HTR-8/SVneo (cell line): ENCODE measurements at places on chromosomes 1 and 21.

GRCh38 chr1:171299342-171299741, 14.6 kb upstream of the FMO4 start:
- no peak for DNase-seq

GRCh38 chr1:7526196-7526866, 244.8 kb upstream of the VAMP3 start:
- DNase-seq: peak; percentile 38

DNA sequence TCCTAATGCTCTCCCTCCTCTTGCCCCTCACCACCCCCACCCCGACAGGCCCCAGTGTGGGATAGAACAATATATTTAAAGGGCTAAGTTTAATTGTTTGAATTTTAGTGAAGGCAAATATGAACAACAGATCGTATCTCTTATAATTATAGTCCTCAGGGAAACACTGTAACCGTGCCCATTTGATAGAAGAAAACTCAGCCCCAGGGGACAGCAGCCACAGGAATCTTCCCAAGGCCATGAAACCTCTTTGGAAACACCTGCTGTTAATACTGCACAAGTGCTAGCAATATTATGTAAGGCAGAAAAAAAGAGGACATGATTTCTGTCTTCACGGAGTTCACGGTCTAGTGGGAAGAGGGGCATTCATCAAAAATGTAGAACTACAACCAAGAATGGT, 142.2 kb downstream of the URB2 start:
- no peak for DNase-seq

DNA sequence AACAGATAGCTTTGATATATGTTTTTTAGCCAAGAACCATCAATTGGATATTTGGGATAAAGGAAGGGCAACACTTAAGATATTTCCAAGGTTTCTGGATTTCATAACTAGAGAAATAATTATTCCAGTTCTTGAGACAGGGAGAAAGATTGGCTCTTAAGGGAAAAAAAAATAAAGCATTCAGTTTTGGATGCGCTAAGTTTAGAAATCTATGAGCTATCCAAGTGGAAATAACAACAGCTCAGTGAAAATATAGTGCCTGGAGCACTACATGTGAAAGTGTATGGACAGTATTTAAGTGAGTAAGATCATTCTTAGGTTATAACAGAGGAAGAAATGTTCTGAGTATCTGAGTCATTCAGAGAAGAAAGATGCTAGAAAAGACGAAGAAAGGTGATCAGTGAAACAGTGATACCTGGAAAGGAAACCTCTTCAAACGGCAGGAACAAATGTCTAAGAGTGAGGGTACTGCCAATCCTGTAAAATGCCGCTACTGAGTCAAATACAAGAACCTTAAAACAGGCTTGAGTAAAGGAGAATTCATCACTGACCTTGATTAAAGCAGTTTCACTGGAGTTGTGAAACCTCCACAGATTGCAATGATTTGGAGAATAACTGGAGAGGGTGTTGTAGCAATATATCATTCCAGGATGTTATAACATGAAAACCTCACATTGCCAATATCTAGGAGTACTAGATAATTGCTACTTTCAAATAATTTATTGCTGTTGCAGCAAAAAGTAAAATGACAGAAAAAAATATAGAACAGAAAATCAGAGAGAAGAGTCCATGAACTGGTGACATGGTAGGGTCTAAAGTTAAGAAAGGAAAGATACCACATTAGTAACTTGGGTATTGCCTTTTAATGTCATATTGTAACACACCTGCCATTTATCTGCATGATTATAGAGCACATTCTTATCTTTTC, 482.1 kb upstream of the RGS18 start:
- DNase-seq: no peak

- no peak for DNase-seq
Measured at GRCh38 chr1:19650416-19651140, 6.5 kb downstream of the NBL1 start.

DNA sequence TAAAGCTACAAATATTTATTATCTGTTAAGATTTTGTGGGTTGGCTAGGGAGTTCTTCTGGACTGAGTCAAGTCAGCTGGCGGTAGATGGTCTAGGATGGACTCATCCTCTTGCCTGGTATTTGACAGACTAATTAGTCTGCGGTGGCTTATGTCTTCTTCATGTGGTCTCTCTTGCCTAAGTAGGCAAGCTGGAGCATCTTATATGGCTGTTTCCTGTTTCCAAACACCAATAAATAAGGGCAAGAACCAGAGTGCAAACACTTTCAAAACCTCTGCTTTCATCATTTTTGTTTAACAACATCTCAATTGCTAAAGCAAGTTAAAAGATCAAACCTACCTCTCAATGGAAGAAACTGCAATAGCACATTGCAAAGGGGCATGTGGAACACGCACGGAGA, 484.8 kb downstream of the PTPRC start:
- no peak for DNase-seq

DNA sequence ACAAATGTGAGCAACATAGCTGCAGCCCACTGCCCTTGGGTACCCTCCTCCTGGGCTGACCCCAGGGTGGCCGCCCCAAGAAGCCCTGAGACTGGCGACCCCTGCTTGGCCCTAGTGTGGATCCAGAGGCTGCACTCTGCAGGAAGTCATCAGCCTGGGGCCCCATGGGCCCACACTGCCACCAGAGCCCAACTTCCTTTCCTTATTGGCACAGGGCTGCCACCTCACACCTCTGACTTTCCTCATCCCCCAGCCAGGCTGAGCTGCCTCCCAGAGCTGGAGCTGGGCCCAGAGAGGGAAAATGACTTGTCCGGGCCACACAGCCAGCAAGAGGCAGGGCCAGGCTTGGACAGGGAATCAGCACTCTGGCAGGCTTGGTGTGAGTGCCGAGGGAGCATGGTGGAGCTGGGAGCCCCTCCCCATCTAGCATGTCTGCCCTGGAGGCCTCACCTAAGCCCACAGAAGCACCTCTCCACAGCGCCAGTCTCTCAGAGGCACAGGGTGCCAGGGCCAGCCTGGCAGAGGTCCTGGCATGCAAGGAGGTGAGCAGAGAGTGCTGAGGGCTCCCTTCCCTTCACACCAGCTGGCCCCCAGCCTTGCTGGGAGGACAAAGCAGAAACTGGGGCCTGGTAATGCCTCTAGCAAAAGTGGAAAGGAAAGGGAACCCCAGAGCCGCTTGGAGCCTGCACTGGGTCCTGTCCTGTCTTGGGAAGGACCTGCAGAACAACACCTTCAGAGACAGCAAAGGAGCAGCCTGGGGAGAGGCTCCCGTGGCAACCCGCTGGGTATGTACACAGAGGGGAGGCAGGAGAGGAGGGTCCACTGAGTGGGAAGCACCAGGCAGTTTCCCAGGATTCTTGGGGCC, 3.2 kb downstream of the RAP1GAP start:
- DNase-seq: no peak

DNA sequence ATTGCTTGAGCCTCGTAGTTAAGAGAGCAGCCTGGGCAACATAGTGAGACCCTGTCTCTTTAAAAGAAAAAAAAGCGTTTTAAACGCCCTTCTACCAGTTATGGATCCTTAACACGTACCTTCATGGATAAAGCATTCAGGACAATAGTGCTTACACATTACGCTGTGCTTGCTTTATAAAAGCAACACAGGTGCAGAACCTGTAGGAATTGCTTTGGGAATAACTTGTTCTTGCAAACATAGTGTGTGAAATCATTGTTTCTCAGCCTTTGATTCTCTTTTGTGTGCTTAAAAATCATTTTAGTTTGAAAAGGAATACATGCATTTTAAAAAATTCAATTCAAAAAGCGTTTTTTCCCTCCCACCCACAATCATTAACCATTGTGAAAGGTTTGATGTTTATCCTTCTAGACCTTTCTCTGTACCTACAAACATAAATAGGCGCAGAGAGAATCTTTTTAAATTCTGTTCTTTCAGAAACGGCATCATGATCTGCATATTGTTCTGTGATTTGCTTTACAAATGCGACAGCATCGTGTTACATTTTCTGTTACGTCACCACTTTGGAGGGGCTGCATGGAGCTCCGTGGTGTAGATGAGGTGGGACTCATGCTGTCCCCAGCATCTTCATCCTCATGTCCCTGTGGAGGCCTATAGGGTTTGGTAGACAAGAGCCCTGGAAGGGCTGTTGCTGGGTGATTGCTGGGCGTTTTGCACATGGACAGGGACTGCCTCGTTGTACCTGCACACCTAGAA, 54.6 kb downstream of the SPSB1 start:
- no peak for DNase-seq

DNA sequence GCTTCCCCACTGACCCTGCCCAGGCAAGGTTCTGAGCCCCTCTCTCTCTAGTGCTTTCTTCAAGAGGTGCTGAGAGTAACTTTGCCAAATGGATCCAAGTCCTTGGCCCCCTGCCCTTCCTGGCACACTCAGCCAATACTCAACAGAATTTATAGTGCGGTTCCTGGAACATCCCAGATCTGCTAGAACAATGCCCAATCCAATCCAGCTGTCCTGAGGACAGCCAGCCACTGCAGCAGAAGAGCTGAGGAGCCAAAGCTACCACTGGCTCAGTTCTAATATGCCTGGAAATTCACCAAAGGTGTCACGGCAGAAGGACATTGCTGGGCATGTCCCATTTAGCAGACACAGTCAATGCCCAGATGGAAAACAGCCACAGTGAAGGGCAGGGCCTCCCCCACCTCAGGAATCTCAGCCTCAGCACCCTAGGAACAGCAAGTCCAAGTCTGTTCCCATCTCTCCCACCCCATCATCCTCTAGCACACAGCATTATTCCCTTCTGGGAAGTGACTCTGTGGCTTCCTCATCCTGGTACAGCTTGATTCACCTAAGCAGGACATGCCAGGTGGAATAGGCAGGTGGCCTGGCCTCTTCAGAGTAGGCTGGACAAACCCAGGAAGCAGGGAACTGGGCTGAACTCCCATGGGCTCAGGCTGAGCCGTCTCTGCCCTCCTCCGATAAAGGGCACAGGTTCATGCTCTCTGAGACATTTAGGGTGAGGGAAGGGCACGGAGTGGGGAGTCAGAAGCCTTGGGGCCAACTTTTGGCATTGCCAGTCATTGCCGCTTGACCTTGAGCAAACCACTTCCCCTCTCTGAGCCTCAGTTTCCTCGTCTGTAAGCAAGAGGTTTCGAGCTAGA, 24.6 kb downstream of the PMVK start:
- DNase-seq: no peak

- no peak for DNase-seq
Measured at GRCh38 chr21:32240851-32241687, 37.8 kb downstream of the MIS18A start.
